RWPE1 (cell line): ENCODE measurements at places on chromosomes 7 and 10.

DNA sequence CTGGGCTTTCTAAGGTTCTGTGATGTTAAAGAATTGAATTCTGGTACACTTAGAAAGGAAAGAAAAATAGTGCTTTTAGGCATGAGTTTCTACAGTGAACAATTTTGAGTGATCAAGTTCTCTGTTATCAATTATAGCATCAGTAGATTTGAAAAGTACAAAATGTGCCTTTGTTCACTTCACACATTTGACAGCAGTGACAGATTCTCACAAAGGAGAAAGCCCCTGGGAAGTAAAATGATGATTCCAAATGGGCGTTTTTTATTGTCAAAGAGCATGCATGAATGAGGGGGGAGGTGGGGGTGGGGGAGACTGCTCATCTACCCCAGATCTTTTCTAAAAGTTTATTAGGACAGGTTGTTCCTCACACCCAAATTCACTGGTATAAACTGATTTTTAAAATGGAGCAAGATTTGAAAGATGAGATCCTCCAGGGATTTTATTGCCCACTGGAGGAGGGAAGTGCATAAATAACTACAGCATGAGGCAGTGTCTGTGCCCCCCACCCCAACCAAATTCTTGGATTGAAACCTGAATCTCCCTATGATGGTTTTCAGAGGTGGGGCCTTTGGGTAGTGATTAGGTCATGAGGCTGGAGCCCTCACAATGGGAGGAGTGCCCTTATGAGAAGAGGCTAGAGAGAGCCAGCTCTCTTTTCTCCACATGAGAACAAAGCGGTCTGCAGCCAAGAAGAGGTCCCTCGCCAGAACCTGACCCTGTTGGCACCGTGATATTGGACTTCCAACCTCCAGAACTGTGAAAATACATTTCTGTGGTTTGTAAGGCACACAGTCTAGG is 79.5 kb downstream of the AOAH start:
- DNase-seq: no peak

GRCh38 chr7:151899513-151900360 is 22.8 kb upstream of the PRKAG2 start:
- DNase-seq: no peak

- no peak for DNase-seq
These were observed 329.6 kb downstream of the XPNPEP1 start for GRCh38 chr10:109593682-109594081.

- DNase-seq: no peak
These were observed 83.6 kb downstream of the CABCOCO1 start for GRCh38 chr10:61746377-61746776.

- DNase-seq: no peak
These were observed 34.3 kb downstream of the STK32C start for GRCh38 chr10:132273304-132273944.

DNA sequence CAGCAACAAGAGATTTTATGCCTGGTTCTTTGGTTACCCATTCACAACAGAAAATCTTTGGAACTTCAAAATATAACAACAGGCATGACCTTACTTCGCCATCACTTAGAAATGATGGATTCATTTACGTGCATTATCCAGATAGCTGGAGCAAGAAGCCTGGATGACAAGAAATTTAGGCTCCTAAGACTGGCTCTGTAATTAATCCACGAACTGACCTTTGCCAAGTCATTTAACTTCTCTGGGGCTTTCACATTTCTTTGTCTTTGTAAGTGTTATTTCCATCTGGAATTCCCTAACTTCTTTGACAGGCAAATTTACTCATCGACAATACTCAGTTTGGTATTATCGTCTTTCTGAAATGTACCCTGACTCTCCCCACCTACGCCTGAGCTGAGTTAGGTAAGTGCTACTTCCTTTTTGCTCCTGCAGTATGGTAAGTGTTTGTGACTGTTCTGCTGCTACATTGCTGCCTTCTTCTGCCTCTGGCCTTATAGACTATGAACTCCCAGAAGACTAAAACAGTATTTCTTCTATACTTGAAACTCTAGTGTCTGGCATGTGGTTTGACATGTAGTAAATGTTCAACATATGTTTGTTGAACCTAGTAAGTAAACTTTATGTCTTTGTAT is 5.5 kb upstream of the MDFIC start:
- no peak for DNase-seq

GRCh38 chr7:29613100-29613499 is 49.5 kb downstream of the PRR15 start:
- DNase-seq: no peak

GRCh38 chr10:98610301-98610700 is 163.6 kb upstream of the HPS1 start:
- no peak for DNase-seq

DNA sequence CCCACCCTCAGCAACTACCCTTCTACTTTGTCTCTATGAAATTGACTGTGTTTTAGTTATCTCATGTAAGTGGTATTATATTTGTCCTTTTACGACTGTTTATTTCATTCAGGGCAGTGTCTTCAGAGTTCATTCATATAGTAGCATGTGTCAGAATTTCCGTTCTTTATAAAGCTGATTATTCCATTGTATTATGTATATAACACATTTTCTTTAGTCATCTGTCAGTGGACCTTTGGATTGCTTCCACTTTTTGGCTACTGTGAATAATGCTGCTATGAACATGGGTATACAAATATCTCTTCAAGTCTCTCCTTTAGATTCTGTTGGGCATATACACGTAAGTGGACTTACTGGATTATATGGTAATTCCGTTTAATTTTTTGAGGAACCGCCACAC is 14.5 kb downstream of the SLF2 start:
- DNase-seq: no peak

- DNase-seq: no peak
These were observed 13.1 kb upstream of the TMEM213 start for GRCh38 chr7:138784692-138785091.

DNA sequence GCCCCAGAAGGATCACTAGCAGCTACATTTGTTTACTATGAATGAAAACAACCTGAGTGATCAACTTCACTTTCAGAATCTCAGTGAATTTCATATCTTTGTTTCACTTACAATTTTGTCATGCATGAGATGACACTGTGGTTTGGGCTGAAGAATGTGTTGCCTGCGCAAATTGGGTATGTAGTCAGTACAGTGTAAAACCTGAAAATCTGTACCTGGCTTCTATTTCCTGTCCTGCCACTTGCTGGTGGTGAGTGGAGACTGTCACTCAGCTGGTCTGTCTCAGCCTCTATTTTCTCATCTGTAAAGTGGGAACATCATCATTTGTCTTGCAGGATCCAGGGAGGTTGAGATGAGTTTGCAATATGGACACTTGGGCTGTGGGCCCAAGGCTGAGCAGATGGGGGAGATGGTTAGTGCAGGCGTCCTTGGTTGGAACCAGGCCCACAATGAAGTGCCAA is 118.0 kb downstream of the WDFY4 start:
- DNase-seq: no peak

- DNase-seq: no peak
These were observed 14.6 kb upstream of the LFNG start for GRCh38 chr7:2504889-2505375.

DNA sequence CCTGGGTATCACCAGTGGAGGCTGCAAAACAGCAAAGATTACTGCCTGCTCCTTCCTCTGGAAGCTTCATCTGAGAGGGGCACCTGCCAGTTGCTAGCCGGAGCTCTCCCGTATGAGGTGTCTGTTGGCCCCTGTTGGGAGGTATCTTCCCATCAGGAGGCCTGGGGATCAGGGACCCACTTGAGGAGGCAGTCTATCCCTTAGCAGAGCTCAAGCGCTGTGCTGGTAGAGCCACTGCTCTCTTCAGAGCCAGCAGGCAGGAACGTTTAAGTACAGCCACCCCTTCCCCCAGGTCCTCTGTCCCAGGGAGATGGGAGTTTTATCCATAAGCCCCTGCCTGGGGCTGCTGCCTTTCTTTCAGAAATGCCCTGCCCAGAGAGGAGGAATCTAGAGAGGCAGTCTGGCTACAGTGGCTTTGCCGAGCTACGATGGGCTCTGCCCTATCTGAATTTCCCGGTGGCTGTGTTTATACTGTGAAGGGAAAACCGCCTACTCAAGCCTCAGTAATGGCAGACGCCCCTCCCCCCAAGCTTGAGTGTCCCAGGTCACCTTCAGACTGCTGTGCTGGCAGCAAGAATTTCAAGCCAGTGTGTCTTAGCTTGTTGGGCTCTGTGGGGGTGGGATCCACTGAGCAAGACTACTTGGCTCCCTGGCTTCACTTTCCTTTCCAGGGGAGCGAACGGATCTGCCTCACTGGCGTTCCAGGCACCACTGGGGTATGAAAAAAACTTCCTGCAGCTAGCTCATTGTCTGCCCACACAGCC is 19.6 kb downstream of the SEMA3E start:
- no peak for DNase-seq

DNA sequence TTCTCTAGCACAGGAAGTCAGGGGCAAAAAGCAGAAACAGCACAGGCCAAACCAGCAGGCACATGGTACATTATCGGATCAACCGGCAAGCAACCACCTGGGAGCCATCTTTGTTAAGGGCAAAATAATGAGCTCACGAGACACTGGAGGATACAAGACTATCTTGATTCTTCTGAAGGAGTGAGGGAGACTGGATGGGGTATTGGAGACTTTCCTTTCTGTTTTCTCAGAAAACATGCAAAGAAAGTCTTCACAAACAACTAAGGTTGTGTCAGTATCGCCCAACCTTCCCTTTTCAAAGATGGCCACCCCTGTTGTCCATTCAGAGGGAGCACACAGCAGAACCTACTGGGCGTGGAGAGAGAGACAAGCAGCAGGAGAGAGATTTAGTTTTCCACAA is 29.6 kb downstream of the GOLGA7B start:
- no peak for DNase-seq

DNA sequence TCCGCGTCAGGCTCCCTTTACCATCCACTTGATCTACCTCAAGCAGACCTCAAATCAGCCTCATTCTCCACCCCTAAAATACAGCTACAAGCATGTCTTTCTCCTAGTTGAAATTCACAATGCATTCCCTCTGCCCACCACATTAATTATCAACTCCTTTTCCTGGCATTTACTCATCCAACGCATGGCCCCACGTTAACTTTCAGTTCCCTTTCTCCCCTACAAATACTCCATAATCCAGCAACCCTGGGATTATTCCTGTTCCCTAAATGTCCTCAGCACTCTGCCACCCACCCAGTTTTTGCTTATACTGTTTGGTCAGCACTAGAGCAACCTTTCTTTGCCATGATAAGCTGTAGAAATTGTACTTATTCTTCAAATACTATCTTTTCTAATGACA is 5.7 kb upstream of the VIM start:
- DNase-seq: no peak

DNA sequence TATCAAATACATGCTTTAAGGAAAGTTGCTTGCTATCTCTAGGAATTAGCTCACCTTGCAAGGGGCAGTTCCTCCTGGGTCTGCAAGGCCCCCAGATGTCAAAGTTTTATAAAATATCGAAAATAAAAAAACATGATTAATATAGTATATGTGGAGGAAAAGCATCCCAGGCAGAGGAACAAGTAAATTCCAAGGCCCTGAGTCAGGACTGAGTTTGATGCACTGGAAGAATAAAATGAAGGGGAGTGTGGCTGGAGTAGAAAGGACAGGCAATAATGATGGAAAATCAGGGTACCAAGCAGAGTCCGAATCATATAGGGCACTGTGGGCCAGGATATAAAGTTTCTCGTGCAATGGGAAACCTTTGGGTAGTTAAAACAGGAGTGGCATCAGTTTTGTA is 112.4 kb upstream of the EEPD1 start:
- DNase-seq: no peak

GRCh38 chr10:5570979-5571810 is 46.4 kb downstream of the CALML3 start:
- no peak for DNase-seq

GRCh38 chr7:156612930-156613329 is 27.6 kb upstream of the RNF32 start:
- no peak for DNase-seq

DNA sequence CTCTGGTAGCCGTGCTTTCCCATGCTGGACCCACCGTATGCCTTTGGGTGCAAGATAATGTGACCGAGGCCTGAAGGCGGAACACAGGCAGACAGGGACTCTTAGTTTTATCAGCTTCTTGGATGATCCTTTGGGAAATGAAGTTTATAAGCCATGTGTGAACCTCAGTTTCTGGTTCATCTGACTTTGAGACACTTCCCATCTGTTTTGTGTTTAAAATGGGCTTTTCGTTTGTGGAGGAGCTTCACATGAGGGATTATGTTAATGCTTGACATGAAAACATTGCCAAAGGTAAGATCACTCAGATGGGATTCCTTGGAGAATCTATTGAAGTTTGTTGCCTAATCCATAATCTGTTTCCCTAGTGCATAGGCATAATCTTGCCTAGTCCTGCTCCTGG is 249.8 kb upstream of the LYZL1 start:
- DNase-seq: no peak

DNA sequence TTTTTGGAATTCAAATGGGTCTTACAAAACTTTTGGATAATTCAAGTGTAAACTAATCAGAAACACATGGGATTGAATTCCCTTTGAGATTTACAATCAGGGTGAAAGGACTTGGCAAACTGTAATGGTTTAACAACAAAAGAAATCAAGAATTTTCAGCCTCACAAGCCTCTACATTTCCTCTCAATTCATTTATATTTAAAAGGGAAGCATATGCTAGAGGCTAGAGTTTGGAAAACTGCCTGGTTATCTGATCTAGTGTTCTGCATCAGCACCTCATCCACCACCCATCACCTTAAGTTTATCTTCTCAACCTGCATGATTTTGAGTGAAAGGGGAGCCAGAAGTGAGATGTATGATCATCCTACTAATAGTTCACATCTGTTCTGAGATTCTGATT is 120.7 kb downstream of the TES start:
- DNase-seq: no peak

- no peak for DNase-seq
These were observed 335.3 kb upstream of the ETV1 start for GRCh38 chr7:14324767-14325166.

DNA sequence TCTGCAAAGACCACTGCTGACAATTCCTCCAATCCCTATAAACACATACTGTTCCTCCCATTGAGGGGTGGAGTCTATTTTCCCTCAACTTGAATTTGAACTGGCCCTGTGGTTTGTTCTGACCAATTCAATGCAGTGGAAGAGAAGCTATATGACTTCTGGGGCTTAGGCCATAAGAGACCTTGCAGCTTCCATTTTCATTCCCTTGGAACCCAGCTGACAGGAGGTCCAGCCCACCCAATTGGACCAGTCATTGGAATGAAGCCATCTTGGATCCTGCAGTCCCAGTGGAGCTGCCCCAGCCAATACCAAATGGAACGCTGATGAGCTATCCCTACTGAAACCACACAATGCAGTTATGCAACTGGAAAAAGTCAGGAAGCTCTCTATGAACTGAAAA is 8.9 kb upstream of the TMED4 start:
- DNase-seq: no peak

DNA sequence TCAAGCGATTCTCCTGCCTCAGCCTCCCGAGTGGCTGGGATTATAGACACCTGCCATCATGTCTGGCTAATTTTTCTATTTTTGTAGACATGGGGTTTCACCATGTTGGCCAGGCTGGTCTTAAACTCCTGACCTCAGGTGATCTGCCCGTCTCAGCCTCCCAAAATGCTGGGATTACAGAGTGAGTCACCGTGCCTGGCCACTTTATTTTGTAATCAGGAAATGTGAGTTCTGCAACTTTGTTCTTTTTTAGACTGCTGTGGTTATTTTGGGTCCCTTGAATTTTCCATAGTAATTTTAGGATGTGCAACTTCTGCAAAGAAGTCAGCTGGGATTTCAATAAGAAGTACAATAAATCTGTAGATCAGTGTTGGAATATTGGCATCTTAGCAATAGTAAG is 96.8 kb downstream of the CYTH3 start:
- DNase-seq: peak; percentile 30

GRCh38 chr10:123202506-123202905 is 48.3 kb downstream of the BUB3 start:
- no peak for DNase-seq
